ENCODE measurements at places on chromosomes 11 and 22.

DNA sequence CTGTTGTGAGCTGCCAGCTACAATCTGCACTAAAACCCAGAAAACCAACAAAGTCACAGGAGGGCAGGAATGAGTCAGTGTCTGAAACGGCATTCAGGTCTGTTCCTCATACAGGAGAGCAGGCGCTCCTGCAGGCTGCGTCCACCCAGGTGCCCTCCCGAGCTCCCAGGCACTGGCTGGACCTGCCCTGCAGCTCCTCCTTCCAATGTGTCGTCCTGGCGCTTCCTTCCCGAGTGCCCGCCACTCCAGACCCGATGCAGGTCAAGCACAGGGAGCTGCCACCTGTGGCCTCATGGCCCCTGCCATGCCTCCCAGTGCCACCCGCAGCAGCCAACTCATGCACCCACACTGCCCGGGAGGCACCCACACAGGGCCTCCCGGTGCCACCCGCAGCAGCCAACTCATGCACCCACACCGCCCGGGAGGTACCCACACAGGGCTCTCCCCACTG, 12.0 kb downstream of the BRD1 start:
- no peak for DNase-seq

GRCh38 chr11:61297746-61298145, 2.6 kb upstream of the VWCE start:
- DNase-seq = no peak

DNA sequence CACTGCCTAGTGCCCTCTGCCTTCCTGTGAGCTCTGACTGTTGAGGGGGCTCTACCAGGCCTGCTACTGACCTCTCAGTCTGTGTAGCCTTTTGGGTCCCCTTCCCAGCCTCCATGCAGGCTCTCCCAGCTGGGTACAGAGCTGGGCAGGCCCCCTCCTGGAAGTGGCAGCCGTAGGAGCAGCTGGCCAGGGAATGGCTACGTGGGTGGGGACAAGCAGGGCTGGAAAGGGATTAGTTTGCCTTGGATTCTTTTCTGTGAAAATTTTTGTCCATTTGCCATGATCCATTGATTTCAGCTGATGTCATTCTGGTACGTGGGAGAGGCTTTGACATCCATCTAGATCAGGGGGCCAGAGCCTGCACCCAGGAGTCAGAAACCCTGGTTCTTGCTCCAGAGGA, 23.9 kb upstream of the NECTIN1 start:
- DNase-seq = no peak

- no peak for DNase-seq
Observed at GRCh38 chr22:37710675-37711074, 13.8 kb downstream of the TRIOBP start.

- DNase-seq = no peak
Observed at GRCh38 chr22:37234736-37235711, 9.0 kb downstream of the RAC2 start.

DNA sequence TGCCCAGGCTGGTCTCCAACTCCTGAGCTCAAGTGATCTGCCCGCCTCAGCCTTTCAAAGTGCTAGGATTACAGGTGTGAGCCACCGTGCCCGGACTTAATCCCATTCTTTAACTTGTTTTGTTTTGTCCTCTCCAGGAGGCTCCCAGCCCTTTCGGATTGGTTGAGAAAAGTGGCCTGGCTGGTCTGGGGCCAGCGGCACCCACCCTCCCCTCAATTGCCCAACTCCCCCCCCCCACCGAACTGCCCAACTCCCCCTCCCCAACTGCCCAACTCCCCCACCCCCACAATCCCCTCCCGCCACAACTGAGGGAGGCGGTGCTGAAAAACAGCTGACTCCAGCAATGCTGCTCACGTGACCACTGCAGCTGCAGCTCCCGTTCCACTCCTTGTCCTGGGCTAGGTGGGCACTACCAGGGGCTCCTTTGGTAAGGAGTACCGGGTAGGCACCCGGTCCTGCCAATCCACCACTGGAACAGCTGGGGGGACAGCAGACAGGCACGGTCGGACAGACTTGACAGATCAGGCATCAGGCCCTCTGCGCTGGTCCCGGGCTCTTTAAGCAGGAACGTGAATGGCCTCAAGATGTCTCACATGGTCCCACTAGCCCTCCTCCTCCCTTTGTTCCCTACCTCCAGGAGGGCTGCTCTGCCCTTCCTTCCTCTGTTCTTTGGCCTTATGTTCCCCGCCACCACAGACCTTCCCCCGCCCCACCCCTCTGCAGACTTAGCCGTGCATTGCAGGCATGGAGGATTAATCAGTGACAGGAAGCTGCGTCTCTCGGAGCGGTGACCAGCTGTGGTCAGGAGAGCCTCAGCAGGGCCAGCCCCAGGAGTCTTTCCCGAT, at the start of gene TCN2:
TCN2 (plus strand) TSS at position 720 of the 845 bp plus-strand sequence. CDS start 158 bp downstream, outside the sequence.
- DNase-seq = peak; percentile 9

DNA sequence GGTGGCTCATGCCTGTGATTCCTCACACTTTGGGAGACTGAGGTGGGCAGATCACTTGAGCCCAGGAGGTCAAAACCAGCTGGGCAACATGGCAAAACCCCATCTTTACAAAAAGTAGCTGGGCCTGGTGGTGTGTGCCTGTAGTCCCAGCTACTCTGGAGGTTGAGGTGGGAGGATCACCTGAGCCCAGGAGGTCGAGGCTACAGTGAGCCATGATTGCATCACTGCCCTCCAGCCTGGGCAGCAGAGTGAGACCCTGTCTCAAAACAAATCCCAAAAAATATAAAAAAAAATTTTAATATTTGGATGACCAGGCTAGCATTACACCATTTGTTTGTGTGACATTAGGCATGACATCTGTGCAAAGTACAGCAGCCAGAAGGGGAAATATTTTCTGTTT, 49.7 kb upstream of the CTTN start:
- DNase-seq = no peak

DNA sequence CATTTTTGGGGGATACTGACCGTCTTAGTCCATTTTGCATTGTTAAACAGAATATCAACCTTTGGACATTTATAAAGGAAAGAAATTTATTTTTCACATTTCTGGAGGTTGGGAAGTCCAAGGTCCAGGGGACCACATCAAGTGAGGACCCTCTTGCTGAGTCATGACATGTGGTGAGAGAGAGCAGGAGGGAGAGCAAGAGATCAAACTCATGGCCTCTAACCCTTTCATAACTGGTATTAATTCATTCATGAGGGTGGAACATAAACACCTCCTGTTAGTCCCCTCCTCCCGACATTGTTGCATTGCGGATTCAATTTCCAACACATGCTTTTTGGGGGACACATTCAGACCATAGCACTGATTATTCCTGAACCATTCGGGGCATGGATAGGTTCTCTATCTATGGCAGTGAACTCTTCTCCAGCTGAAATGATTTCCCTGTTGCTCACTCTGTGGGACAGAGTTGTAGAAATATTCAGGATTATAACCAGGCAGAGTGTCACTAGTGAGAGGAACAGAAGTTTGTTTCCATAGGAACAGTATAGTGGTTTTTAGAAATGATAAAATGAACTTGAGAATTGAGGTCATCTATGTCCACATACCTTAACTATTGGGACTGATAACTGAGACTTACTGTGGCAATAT, 88.2 kb upstream of the OR9Q1 start:
- DNase-seq = no peak

- DNase-seq = no peak
Observed at GRCh38 chr11:65060913-65061408, 2.6 kb upstream of the NAALADL1 start.

DNA sequence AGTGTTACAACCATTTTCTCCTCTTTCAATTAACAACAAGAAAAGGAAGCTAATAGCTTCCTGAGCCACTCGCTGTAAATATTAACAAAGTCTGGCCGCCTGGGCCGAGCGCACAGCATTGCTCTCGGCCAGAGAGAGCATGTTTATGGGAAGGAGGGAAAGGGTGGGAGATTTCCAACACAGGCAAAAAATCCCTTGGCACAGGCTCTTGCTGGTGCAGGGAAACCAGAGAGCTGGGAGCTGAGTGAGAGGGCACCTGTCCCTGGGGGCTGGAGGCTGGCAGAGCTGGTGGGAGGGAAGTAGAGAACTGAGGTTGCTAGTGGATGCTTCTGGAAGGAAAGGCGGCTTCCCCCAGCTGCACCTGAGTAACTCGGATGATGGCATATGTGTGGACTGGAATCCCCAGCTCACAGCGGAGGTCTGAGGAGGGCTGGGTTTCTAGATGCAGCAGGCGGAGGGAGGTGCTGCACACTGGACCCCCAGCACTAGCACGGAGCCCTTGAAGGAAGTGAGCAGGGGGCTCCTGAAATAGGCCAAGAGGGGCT, 59.6 kb downstream of the FLRT1 start:
- no peak for DNase-seq

GRCh38 chr11:116714902-116715301, 57.9 kb downstream of the BUD13 start:
- no peak for DNase-seq

DNA sequence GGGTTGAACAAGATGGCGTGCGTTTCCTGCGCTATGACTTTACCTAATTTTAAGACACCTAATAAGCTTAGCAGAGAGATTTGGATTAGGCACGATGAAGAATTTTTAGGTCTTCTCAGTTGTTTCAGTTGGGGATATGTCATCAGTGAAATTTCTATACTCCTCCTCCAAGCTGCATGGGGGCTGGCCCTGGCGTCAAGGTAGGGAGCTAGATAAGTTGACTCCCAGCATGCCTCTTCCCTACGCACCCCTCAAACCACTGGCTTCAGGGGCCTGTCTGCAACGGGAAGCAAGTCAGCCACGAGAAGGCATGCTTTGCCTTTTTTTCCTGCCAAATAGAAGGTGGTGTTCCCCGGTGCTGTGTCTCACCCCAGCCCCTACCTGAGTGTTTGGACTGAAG, 13.3 kb downstream of the DGAT2 start:
- no peak for DNase-seq

DNA sequence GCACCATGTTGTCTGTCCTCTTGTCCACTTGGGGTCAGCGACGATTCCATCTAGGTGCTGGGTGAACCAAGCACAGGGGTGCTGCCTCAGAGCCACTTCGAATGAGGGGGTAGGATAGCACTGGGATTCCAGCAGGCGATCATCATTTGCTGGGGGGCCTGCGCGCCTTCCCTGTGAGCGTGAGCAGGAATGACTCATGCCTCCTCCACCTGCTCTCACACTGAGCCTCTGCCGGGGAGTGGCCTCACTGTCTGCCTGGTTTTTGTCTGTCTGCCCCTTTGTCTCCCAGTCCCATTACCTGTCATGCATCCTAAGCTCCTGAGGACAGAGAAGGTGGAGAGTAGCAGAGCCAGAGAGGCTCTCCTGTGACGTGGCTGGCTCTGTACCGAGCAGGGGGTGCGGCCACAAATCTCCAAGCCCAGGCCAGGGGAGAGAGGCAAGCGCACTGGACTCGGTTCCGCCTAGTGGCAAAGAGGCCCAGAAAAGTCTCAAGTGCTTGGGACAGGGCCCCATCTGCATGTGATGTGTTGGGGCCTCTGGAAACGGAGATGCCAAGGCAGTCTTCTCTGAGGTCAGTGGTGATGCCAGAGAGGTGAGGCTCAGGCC, 30.8 kb downstream of the RSPH14 start:
- DNase-seq = no peak

- no peak for DNase-seq
Observed at GRCh38 chr22:45201678-45202332, 38.1 kb downstream of the NUP50 start.

DNA sequence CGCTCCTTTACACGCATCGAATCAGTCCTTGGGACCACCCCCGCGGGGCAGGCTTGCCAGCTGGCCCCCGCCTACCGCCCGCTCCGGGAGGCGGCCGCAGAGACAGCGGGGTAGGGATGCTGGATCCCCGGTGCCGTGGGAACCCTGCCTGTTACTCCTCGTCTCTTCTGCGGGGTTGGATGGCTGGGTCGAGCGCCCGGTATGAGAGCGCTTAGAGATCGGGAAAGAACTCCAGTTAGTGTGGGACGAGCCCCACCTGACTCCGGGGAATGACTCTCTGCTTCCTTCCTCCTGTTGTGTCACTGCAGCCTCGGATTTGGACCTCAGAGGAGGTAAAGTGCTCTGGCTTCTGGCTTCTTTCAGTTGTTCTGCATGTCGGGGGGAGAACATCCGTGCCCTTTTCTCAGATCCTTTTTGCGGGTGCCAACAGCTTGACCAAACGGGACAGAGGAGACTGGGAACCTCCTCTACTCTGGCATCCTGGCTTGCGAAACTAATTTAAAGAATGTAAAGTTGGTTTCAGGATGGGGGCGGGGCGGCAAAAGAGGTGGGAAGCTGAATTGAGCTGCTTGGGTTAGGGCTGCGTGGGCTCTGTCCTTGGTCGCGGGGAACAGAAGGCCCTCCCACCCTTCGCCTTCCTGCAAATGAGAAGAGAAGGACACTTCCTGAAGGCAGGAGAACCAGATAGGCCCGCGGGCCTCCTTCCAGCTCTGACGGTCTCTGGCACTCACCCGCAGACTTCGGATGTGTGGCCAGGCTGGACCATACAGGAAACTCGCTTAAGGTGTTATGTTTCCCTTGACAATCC, 938 bp downstream of the LAYN start:
- DNase-seq = no peak

DNA sequence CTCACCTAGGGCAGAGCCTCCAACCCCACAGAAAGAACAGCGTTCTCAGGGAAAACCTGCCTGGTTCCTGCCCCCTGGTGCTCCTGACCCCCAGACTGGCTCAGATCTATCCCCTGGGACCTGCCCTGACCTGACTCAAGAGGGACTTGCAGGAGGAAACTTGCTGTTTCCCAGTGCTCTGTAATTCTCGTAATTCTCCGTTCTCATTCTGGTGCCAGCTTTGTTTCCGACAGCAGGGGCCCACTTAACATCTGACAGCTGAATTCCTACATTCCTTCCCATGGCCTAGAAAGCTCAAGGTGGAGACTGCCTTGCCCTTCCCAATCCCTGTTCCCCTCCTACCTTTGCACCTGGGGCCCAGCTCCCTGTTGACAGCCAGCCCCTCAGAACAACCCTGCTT, 12.5 kb upstream of the CSF2RB start:
- DNase-seq = no peak

- no peak for DNase-seq
Observed at GRCh38 chr22:49486225-49486624, 341.4 kb downstream of the BRD1 start.

DNA sequence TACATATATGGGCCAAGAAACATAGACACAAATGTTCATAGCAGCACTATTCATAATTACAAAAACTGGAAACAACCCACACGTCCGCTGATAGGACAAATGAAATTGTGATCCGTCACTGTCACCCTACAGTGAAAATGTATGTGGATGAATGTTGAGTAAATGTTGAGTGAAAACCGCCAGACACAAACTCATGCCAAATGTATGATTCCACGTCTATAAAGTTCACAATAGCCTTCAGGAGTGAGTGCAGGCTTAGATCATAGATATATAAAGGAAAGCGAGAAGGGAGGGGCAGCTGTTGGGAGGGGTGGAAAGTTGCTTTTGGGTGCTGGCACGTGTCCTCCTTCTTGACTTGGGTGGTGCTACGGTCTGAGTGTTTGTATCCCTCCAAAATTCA, 33.6 kb downstream of the DBX1 start:
- no peak for DNase-seq

GRCh38 chr11:119315131-119316015, 1.6 kb downstream of the MCAM start:
- peak; percentile 53 for DNase-seq

- no peak for DNase-seq
Observed at GRCh38 chr11:109747839-109748238, 325.8 kb downstream of the C11orf87 start.

GRCh38 chr11:20489948-20490347, 102.4 kb downstream of the PRMT3 start:
- DNase-seq = no peak
